Tibial nerve (tissue), 4 donors: ENCODE measurements at places on chromosomes 6 and 20. TPM values are rescaled to one million over a fixed set of nuclear protein-coding genes. Genes with fewer than 3 reads are reported as not detected.
A peak's percentile ranks its signal among the peaks of the same experiment; 100 is the strongest.

DNA sequence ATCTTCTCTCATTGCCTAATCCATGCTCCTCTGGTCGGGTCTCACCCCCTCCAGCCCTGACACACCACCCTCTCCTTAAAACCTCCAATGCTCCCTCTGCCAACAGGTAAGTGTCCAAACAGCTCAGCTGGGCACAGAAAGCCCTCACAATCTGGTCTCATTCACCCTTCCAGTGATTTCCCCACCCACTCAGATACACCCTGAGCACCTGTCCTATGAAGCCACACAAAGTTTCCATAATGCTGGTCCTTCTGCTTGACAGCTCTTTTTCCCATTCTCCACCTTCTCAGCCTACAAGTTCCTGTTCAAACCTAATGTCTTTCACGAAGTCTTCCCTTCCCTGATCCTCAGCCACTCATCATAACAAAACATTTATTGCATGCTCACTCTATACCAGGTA, 70.1 kb upstream of the MRPS10 start:
- H3K27me3 ChIP-seq, result no peaks in the 10 kb centered on the region
- H3K4me1 ChIP-seq, result no peaks in the 10 kb centered on the region
- DNase-seq, result no peak
- no peak overlapping the region for H3K4me3 ChIP-seq

GRCh38 chr6:166167258-166167731, 356 bp downstream of the TBXT start:
- no peaks in the 10 kb centered on the region for H3K36me3 ChIP-seq
- H3K27ac ChIP-seq, result no peak overlapping the region
- H3K27me3 ChIP-seq, result peaks cover 77% of the 10 kb centered on the region
- H3K4me1 ChIP-seq, result peaks cover 19% of the 10 kb centered on the region

DNA sequence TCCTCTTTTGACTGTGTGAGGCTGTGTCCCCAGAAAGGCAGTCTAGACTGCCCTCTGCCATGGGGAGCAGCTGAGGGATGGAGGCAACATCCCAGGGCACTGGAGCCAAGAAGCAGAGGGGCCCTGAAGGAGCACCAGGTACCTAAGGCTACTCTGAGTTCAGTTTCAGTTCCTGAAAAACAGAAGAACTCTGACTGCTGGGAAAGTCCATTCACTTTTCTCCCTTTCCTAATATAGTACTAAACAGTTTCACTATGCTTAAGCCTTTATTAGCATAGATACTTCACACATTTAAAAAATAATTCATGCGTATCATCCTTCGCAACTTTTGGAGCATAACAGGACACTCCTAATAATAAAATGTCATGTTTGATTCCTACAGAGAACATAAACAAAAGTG, 130.0 kb downstream of the FOXC1 start:
- no peak for DNase-seq
- no peaks in the 10 kb centered on the region for H3K27me3 ChIP-seq
- no peaks in the 10 kb centered on the region for H3K4me1 ChIP-seq
- H3K4me3 ChIP-seq, result no peak overlapping the region
- no peak overlapping the region for H3K27ac ChIP-seq

SMPDL3A gene
- 14.0 TPM for total RNA-seq

- H3K27ac ChIP-seq, result no peak overlapping the region
- peak; percentile 62 for DNase-seq
- no peaks in the 10 kb centered on the region for H3K4me1 ChIP-seq
- no peak overlapping the region for H3K4me3 ChIP-seq
- no peaks in the 10 kb centered on the region for H3K36me3 ChIP-seq
- no peaks in the 10 kb centered on the region for H3K27me3 ChIP-seq
Measured at GRCh38 chr20:34190679-34191090, 50.5 kb upstream of the ASIP start.

DNA sequence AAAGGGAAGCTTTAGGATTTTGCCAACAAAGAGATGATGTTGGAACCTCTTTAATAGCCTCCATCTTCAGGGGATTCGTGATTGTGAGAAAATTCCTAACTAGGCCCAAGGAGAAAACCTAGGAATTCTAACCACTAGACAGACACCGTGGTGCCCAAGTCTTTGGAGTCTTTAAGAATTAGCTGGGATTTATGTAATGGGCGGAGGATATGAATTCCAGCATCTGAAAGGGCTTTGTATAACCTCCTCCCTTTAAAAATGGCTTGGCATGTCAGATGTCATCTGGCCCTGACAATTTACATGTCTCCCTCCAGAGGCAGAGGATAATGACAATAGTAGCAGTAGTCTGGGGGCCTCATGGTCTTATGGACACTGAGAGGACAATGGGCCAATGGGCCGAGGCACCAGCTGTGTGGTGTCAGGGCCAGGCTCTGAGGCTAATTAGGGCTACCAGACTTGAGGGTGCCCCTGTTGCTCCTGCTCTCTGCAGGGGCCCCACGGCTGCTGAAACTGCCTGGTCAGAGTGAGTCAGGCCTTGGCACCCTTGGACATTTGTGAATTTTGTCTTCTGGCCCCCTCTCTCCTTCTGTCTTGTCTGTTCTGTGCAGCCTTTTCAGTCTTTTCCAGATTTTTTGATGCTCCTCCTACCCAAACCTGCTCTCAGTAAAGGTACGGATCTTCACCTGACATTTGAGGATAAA, 113.9 kb downstream of the EDN1 start:
- H3K4me1 ChIP-seq, result no peaks in the 10 kb centered on the region
- H3K36me3 ChIP-seq, result no peaks in the 10 kb centered on the region

RALGAPB gene
- total RNA-seq, result 43.9 TPM

DNA sequence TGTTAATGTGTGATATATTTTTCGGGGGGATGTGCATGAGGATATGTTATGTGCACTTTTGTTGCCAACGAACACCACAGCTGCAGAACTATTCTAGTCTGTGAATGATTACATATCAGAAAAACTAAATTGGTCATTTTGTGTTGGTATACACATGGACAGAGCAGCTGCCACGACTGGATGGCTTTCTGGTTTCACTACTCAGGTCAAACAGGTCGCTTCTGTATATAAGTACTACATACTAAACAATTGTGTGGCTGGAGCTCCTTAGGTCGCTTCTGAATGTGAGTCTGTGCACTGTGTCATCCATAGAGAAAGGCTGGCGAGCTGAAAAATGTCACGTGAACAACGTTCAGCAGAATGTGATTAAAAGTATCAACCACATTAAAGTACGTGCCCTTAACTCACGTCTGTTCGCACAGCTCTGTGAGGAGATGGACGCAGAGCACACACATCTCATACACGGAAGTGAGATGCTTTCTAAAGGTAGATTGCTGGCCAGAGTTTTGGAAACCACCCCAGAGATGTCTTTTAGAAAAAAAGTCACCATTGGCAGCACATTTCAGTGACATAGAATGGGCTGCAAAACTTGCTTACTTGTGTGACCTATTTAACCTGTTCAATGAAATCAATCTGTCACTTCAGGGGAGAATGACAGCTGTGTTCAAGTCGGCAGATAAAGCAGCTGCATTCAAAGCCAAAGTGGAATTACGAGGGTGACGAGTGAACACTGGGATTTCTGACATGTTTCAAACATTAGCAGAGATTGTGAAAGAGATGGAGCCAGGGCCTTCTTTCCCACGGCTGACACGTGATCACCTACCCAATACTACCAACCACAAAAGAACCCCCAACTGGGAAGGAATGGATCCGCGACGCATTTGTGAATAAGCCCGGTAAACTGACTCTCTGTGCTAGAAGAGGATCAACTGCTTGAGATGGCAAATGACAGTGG, 176.6 kb downstream of the PDE10A start:
- no peak overlapping the region for H3K27ac ChIP-seq
- no peaks in the 10 kb centered on the region for H3K36me3 ChIP-seq

DNA sequence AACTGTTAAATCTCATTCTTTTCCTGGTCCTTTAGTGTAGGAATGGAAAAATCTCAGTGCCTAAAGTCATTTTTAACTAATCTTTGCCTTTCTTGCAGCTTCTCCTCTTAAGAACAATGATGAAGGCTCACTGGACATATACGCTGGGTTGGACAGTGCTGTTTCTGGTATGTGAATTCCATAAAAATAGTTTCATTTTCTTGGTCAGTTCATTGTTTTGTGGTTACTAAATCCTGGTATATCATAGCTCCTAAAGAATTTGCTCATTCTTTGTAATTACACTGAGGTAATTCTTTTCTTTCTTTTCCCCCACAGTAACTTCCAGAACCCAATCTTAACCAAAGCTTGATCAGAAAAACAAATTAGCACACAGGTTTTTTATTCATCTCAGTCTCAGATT, 23.4 kb downstream of the CASP8AP2 start:
- no peak overlapping the region for H3K27ac ChIP-seq
- no peaks in the 10 kb centered on the region for H3K4me1 ChIP-seq
- no peak overlapping the region for H3K4me3 ChIP-seq

DNA sequence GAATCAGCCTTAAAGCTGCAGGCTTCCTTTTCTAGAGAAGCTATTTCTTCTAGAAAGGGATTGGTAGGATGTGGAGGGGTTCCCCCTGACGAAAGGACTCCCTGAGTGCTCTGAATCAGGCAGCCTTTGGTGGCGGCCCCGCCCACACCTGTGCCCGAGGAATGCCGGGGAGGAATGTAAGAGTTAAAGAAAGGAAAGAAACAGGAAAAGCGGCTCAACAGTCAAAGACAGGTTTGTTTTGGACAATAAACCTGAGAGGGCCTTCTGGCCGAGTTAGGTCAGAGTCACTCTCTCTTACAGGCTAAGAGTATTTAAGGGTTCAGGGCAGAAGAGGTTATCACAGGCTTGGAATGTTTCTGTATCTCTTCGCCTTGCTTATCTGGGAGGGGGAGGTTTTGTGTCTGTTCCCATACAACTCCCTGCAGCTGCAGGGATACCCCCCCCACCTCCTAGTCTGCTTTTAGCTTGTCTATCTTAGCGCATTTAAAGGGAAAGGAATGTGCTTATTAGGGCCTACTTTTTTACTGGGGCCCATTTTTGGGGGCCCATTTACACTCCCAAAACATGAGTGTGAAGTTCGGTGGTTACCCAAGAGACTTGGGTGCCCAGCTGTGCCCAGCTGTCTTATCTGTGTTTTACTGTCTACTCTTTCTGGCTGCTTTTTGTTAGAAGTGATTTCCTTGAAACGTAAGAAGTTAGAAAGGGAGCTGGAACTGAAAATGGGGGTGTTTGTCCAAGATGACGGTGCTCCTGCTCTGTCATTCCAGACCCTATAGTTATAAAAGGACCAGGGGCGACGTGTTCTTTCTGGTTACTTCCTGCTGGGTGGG, 32.8 kb downstream of the DYNLT1 start:
- no peak overlapping the region for H3K27ac ChIP-seq
- H3K4me1 ChIP-seq, result no peaks in the 10 kb centered on the region
- no peak overlapping the region for H3K4me3 ChIP-seq
- H3K36me3 ChIP-seq, result no peaks in the 10 kb centered on the region

- no peaks in the 10 kb centered on the region for H3K4me1 ChIP-seq
- no peaks in the 10 kb centered on the region for H3K27me3 ChIP-seq
- no peak overlapping the region for H3K27ac ChIP-seq
- no peak for DNase-seq
- H3K4me3 ChIP-seq, result no peak overlapping the region
- no peaks in the 10 kb centered on the region for H3K36me3 ChIP-seq
Measured at GRCh38 chr6:137283940-137284810, 65.0 kb upstream of the IFNGR1 start.

DNA sequence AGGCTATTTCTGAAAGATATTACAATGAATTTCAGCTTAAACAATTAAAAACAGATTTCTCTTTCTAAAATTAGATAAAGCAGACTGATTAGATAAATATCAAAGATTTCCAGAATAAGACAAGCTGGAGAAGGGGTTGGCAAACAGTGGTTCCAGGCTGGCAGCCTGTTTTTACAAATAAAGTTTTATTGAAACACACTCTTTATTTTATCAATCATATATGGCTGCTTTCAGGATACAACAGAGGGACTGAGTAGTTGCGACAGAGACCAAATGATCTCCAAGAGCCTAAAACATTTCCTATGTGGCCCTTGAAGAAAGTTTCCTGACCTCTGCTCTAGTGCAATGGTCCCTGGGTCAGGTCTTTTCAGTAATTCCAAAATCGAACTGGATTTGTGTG, 65.6 kb upstream of the IYD start:
- H3K36me3 ChIP-seq, result no peaks in the 10 kb centered on the region
- DNase-seq, result no peak
- no peak overlapping the region for H3K4me3 ChIP-seq
- no peak overlapping the region for H3K27ac ChIP-seq

DNA sequence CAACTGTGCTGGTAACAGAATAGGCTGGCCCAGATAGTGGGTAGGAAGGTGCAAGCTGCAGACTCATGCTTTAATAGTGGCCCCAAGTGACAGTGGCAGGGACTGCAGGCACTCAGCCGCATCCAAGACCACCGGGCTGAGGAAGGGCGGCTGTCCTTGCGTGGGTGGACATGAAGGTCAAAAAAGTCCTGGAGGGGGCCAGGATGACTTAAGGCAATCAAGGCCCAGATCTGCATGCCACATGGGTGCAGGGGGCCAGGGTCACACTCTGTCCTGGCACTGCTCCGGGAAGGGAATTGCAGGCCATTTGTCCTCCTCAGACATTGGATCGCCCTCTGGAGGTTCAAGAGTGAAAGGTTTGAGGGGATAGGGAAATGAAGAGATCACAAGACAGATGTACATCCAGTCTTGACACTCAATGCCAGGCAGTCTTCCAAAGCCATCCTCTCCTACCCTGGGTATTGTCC, 10.4 kb upstream of the VNN2 start:
- no peaks in the 10 kb centered on the region for H3K27me3 ChIP-seq
- peaks cover 27% of the 10 kb centered on the region for H3K36me3 ChIP-seq
- no peak overlapping the region for H3K27ac ChIP-seq
- DNase-seq, result peak; percentile 13
- no peaks in the 10 kb centered on the region for H3K4me1 ChIP-seq

DNA sequence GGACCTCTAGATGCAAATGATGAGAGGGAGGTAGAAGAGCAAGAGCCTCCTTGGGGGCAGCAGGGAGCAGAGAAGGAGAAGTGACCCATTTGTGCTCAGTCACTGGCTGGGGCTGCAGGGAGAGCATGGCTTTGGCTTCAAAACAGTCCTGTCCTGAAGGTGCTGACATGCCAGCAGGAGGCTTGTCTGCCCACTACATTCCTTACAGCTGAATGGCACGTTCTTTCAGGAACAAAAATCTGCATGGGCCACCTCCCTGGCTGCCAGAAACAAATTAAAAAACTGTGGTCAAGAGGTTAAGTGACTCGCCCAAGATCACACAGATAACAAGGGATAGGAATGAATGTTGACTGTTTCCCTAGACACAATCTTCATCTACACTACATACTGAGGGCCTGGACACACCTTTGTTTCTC, 188.8 kb downstream of the HIVEP2 start:
- no peak for DNase-seq
- no peaks in the 10 kb centered on the region for H3K27me3 ChIP-seq
- H3K27ac ChIP-seq, result no peak overlapping the region
- no peaks in the 10 kb centered on the region for H3K4me1 ChIP-seq
- peaks cover 74% of the 10 kb centered on the region for H3K36me3 ChIP-seq

- H3K27ac ChIP-seq, result no peak overlapping the region
- H3K4me1 ChIP-seq, result no peaks in the 10 kb centered on the region
- no peaks in the 10 kb centered on the region for H3K36me3 ChIP-seq
- no peaks in the 10 kb centered on the region for H3K27me3 ChIP-seq
- DNase-seq, result no peak
- no peak overlapping the region for H3K4me3 ChIP-seq
Measured at GRCh38 chr6:23681743-23682142, 444.3 kb upstream of the NRSN1 start.
